ENCODE measurements at places on chromosomes 16 and 17. TPM values are rescaled to one million over a fixed set of nuclear protein-coding genes. Genes with fewer than 3 reads are reported as not detected.

GRCh38 chr16:81967358-81967757 is 43.9 kb downstream of the SDR42E1 start:
- H3K27me3 ChIP-seq, result peaks cover 28% of the 10 kb centered on the region
- H3K4me3 ChIP-seq, result no peak overlapping the region
- H3K36me3 ChIP-seq, result no peaks in the 10 kb centered on the region
- no peaks in the 10 kb centered on the region for H3K4me1 ChIP-seq
- no peak for DNase-seq

DNA sequence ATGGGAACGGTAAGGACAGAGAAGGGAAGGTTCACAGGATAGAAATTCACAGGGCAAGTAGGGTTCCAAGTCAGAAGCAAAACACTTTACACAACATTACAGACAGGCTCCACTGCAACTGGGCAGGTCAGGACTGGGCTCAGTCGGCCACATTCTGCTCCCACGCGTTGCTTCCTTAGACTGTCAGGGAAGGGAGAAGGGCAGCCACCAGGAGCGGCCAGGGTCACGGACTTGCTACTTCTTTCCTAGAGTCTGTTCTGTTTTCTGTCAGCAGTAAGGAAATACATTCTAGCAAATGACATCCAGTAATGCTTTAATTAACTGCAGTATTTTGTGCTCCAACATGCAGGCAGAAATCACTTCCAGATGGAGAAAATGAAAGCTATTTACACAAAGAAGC is 160.3 kb upstream of the RPH3AL start:
- H3K27me3 ChIP-seq, result peaks cover 11% of the 10 kb centered on the region
- no peak overlapping the region for H3K27ac ChIP-seq
- no peaks in the 10 kb centered on the region for H3K4me1 ChIP-seq

Gene GNGT2
- 23.8 TPM for total RNA-seq

GRCh38 chr17:80055597-80055996 is 19.2 kb downstream of the CCDC40 start:
- DNase-seq, result no peak
- no peak overlapping the region for H3K4me3 ChIP-seq
- H3K4me1 ChIP-seq, result no peaks in the 10 kb centered on the region
- H3K36me3 ChIP-seq, result no peaks in the 10 kb centered on the region
- no peak overlapping the region for H3K27ac ChIP-seq

Gene SEZ6L2
- 0.13 TPM for total RNA-seq

Gene MYL11
- not detected for total RNA-seq

DNA sequence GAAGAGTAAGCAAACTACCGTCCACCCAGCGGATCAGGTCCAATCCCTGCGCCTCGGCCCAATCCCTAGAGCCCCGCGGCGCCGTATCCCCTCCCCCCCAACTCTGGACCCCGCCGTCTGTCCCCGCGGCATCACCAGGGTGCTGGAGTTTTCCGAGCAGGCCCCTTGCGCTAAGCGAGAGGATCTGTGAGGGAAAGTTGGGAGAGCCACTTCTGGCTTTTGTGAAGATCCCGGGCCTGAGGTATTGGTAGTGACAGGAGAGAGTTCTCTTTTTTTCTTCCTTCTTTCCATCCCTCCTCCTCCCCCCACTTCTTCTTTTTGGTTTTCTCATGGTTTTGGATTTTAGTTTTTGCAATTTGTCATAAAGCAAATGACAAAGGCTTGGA is 3.5 kb upstream of the DLX4 start:
- DNase-seq, result no peak
- H3K27ac ChIP-seq, result no peak overlapping the region
- peaks cover 85% of the 10 kb centered on the region for H3K27me3 ChIP-seq
- no peaks in the 10 kb centered on the region for H3K36me3 ChIP-seq
- H3K4me3 ChIP-seq, result no peak overlapping the region

Gene PROCA1
- 6.2 TPM for total RNA-seq

- peak overlapping the region; percentile 0 for H3K27ac ChIP-seq
- H3K27me3 ChIP-seq, result no peaks in the 10 kb centered on the region
- peaks cover 19% of the 10 kb centered on the region for H3K4me1 ChIP-seq
- no peak overlapping the region for H3K4me3 ChIP-seq
These were observed 227.9 kb downstream of the MAF start for GRCh38 chr16:79372503-79373184.

DNA sequence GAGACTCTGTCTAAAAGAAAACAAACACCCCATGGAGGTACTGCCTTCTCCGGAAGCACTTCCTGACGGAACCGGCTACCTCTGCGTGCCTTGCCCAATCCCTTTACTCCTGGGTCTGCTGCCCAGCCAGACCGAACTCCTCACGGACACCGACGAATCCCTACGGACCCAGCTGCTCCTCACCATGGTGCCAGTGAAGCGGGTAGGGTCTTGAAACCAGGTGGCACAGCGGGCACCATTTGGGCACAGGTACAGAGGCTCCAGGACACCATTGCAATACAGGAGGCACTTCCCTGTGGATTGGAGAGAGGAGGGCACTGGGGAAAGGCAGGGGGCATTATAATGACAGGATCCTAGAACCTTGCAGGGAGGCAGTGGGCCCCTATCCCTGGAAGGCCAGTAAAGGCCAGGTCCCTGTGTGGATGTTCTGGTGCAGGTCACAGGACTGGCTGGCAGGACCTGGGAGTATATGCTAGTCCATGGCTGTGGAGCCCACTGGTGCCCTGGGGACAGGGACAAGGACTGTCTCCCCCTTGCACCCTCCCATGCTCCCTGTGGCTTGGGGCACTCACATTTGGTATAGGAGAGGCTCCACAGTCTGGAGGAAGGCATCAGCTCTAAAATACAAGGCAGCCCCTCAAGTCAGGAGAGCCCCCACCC is 2.3 kb downstream of the SLC25A39 start:
- H3K27ac ChIP-seq, result no peak overlapping the region
- H3K27me3 ChIP-seq, result peaks cover 3% of the 10 kb centered on the region
- peaks cover 22% of the 10 kb centered on the region for H3K36me3 ChIP-seq
- peak overlapping the region; percentile 21 for H3K4me3 ChIP-seq

DNA sequence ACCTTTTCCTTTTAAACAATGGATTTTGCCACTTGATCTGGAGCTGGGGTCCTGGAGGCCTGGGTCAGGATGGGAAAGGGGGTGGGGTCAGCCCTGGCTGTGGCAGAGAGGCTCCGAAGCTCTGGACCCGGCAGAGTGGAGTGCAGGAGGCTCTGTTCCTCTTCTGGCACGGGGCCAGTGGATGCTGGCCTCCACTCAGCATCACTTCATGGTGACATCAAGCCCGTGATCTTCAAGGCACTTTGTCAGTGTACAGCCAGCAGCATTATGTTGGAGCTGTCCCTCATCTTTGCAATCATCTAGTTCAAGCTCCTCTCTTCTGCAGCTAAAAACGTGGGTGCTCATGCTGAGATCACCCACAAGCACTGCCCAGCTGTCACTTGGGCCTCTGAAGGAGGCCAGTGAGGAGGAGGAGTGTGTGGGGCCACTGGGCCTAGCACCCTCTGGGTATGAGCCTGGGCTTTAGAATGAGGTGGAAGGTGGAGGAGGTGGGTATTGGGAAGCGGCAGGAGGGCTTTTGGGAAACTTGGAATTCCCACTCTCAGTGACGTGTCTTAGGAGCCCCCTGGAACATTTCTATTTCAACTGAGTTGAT is 45.9 kb upstream of the MGAT5B start:
- no peak for DNase-seq
- H3K4me1 ChIP-seq, result peaks cover 7% of the 10 kb centered on the region
- no peak overlapping the region for H3K4me3 ChIP-seq
- no peaks in the 10 kb centered on the region for H3K36me3 ChIP-seq
- H3K27me3 ChIP-seq, result peaks cover 5% of the 10 kb centered on the region

GRCh38 chr16:67229906-67230808 is 3.2 kb downstream of the TMEM208 start:
- H3K27ac ChIP-seq, result no peak overlapping the region
- no peaks in the 10 kb centered on the region for H3K27me3 ChIP-seq
- H3K4me1 ChIP-seq, result peaks cover 38% of the 10 kb centered on the region
- no peak for DNase-seq
- no peak overlapping the region for H3K4me3 ChIP-seq

GRCh38 chr17:81817758-81818147 is 13.8 kb downstream of the GCGR start:
- H3K27me3 ChIP-seq, result peaks cover 8% of the 10 kb centered on the region
- H3K4me3 ChIP-seq, result no peak overlapping the region
- H3K36me3 ChIP-seq, result no peaks in the 10 kb centered on the region

DNA sequence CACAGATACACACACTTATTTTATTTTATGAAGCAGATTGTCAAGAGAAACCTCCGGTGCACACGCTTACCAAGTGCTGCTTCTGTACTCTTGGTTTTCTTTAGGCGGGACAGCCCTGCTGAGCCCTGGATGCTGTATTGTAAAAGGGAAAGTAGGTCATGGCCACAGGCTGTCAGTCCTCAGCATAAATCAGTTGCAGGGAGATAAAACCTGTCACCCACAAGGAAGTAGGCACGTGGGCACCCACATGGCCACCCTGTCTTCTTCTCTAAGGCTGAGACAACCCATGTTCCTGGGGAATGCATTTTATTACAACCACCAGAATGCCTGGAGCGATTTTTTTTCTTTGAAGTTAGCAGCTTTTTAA is 59.3 kb downstream of the ASIC2 start:
- no peaks in the 10 kb centered on the region for H3K36me3 ChIP-seq
- peak; percentile 31 for DNase-seq
- no peaks in the 10 kb centered on the region for H3K27me3 ChIP-seq
- H3K27ac ChIP-seq, result no peak overlapping the region
- peaks cover 11% of the 10 kb centered on the region for H3K4me1 ChIP-seq

- H3K36me3 ChIP-seq, result no peaks in the 10 kb centered on the region
- no peak overlapping the region for H3K4me3 ChIP-seq
- DNase-seq, result no peak
- no peaks in the 10 kb centered on the region for H3K4me1 ChIP-seq
- H3K27ac ChIP-seq, result no peak overlapping the region
- peaks cover 2% of the 10 kb centered on the region for H3K27me3 ChIP-seq
These were observed 8.9 kb upstream of the RBFOX3 start for GRCh38 chr17:79619636-79620206.

DNA sequence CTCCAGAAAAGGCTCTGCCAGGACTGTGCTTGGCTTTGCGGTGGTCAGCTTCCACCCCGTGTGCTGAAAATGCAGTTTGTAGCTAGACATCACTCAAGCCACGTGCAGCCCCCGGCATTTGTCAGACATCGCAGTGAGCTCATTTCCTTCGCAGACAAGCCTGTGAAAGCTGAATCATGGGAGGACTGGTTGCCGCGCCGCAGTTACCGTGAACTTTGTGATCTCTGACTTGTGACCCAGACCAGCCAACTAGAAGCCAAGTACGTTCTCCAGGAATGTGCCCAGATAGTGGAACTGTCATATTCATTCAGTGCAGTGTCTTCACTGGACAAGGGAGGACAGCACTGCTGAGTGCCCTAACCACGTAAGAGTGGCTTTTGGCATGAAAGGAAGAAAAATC is 58.1 kb downstream of the NDE1 start:
- H3K27ac ChIP-seq, result no peak overlapping the region
- no peak for DNase-seq
- H3K27me3 ChIP-seq, result no peaks in the 10 kb centered on the region
- H3K4me3 ChIP-seq, result no peak overlapping the region
- H3K4me1 ChIP-seq, result peaks cover 11% of the 10 kb centered on the region

- H3K27ac ChIP-seq, result no peak overlapping the region
- H3K27me3 ChIP-seq, result no peaks in the 10 kb centered on the region
- no peaks in the 10 kb centered on the region for H3K36me3 ChIP-seq
- no peaks in the 10 kb centered on the region for H3K4me1 ChIP-seq
- DNase-seq, result no peak
These were observed 202.6 kb upstream of the MYOCD start for GRCh38 chr17:12463102-12463501.

GRCh38 chr16:27243725-27244362 is 24.7 kb downstream of the NSMCE1 start:
- no peak overlapping the region for H3K4me3 ChIP-seq
- peaks cover 85% of the 10 kb centered on the region for H3K4me1 ChIP-seq
- peaks cover 66% of the 10 kb centered on the region for H3K36me3 ChIP-seq
- H3K27me3 ChIP-seq, result no peaks in the 10 kb centered on the region

Gene CDRT4
- total RNA-seq, result 5.3 TPM

Gene GPATCH8
- 38.7 TPM for total RNA-seq

DNA sequence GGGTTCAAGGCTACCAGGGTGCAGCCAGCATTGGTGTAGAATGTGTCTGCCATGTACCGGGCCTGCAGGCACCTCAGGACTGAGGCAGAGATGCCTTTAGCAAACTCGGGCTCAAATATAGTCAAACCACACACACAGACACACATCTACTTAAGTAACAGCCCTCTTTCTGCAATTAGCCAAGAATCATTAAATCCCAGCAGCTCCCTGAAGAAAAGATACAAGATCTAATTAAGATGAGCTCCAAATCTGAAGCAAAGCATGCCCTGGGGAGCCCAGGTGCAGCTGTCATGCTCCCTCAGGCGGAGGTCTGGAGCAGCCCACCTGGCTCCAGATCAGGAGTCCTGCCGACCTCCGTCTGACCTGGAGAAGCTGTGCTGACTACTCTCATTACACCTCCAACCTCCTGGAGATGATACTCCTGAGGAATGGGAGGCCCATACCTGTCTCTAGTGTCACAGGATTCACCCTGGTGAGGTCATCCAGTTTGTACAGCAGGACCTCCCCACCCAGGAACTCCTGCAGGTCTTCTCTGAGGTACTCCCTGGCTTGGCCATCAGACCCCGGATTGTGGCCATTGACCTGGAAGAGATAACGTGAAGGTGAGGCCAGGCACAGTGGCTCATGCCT is 6.9 kb downstream of the MYO19 start:
- no peak overlapping the region for H3K4me3 ChIP-seq
- H3K27me3 ChIP-seq, result no peaks in the 10 kb centered on the region
- H3K27ac ChIP-seq, result no peak overlapping the region
- H3K4me1 ChIP-seq, result peaks cover 43% of the 10 kb centered on the region
- peaks cover 57% of the 10 kb centered on the region for H3K36me3 ChIP-seq
- DNase-seq, result peak; percentile 8

Gene HOXB9
- total RNA-seq, result 0.88 TPM

Gene CBFA2T3
- total RNA-seq, result not detected

DNA sequence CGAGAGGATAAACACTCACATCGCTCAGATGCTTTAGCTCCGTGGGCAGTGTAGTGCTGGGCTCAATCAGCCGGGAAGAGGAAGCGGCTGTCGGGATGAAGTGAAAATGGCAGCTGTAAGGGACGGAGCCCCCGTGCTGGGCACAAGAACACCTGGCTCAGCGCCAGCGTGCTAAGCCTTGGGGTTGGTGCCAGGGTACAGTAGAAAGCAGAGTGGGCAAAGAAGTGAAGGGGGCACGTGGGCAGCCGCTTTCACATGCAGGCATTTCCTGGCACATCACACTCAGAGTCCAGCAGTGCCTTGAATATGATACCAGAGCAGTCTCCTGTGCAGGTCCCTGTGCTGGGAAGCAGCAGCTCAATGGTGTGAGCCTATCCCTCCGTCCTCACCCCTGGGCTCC is 51.1 kb upstream of the FOXF1 start:
- H3K36me3 ChIP-seq, result no peaks in the 10 kb centered on the region
- DNase-seq, result no peak
- H3K4me3 ChIP-seq, result no peak overlapping the region
- no peaks in the 10 kb centered on the region for H3K4me1 ChIP-seq
- H3K27me3 ChIP-seq, result no peaks in the 10 kb centered on the region

- no peaks in the 10 kb centered on the region for H3K4me1 ChIP-seq
- peaks cover 2% of the 10 kb centered on the region for H3K27me3 ChIP-seq
- no peak for DNase-seq
- H3K36me3 ChIP-seq, result no peaks in the 10 kb centered on the region
- H3K4me3 ChIP-seq, result no peak overlapping the region
These were observed 128.5 kb downstream of the SPACA3 start for GRCh38 chr17:33120103-33120502.

GRCh38 chr17:35740216-35740615 is 8.8 kb downstream of the RASL10B start:
- DNase-seq, result no peak
- H3K27me3 ChIP-seq, result peaks cover 38% of the 10 kb centered on the region
- no peak overlapping the region for H3K27ac ChIP-seq
- no peak overlapping the region for H3K4me3 ChIP-seq

All from activated CD4-positive, alpha-beta memory T cell treated with anti-CD3 and anti-CD28 coated beads, Interleukin-2, amount 10 ng/mL, durations not matched to agents 7 days and 5 days (primary cell).